ENCODE measurements at places on chromosomes 2 and 18. TPM values are rescaled to one million over a fixed set of nuclear protein-coding genes. Genes with fewer than 3 reads are reported as not detected.

The NDC80 gene
- 0.39 TPM for polyA plus RNA-seq

The FABP1 gene
- polyA plus RNA-seq = not detected

The NEU2 gene
- polyA plus RNA-seq = not detected

The CFAP65 gene
- 2.5 TPM for polyA plus RNA-seq

The KLHL14 gene
- not detected for polyA plus RNA-seq

The MALL gene
- polyA plus RNA-seq = not detected

The UPP2 gene
- 0.90 TPM for polyA plus RNA-seq

The C2orf15 gene
- 4.8 TPM for polyA plus RNA-seq

The SERPINB10 gene
- not detected for polyA plus RNA-seq

The TLX2 gene
- not detected for polyA plus RNA-seq

The TRIM54 gene
- not detected for polyA plus RNA-seq

The GAD1 gene
- 427 TPM for polyA plus RNA-seq

The CCDC74B gene
- 0.92 TPM for polyA plus RNA-seq

The NLRC4 gene
- 0.84 TPM for polyA plus RNA-seq

The RAB6C gene
- polyA plus RNA-seq = not detected

The KRTCAP3 gene
- 12.7 TPM for polyA plus RNA-seq

The CTIF gene
- 6.5 TPM for polyA plus RNA-seq

The UGT1A8 gene
- polyA plus RNA-seq = not detected

The MAPK4 gene
- 4.3 TPM for polyA plus RNA-seq

The PPP1R7 gene
- 79.9 TPM for polyA plus RNA-seq

The UGT1A4 gene
- polyA plus RNA-seq = not detected

The GPR148 gene
- not detected for polyA plus RNA-seq

The TTR gene
- not detected for polyA plus RNA-seq

The EVX2 gene
- not detected for polyA plus RNA-seq

The LAMA3 gene
- polyA plus RNA-seq = not detected

The ANKRD30BL gene
- polyA plus RNA-seq = 0.35 TPM

The MC5R gene
- not detected for polyA plus RNA-seq

The GALNT5 gene
- polyA plus RNA-seq = 0.12 TPM

The EPHA4 gene
- 140 TPM for polyA plus RNA-seq

The IL36A gene
- polyA plus RNA-seq = not detected

The IL37 gene
- not detected for polyA plus RNA-seq

The RAB17 gene
- polyA plus RNA-seq = not detected

The NRP2 gene
- polyA plus RNA-seq = 1.4 TPM

The CHRND gene
- polyA plus RNA-seq = not detected

The PID1 gene
- 2.9 TPM for polyA plus RNA-seq

The CCDC85A gene
- polyA plus RNA-seq = 0.19 TPM

The LINC00305 gene
- polyA plus RNA-seq = not detected

The STAM2 gene
- polyA plus RNA-seq = 16.9 TPM

The ACADL gene
- 0.36 TPM for polyA plus RNA-seq

The FAM237A gene
- 7.1 TPM for polyA plus RNA-seq

The MAP2 gene
- polyA plus RNA-seq = 87.1 TPM

The ITPRIPL1 gene
- 0.22 TPM for polyA plus RNA-seq

The FBXO15 gene
- polyA plus RNA-seq = 25.9 TPM

The VSNL1 gene
- 442 TPM for polyA plus RNA-seq

The KCNK3 gene
- polyA plus RNA-seq = 0.39 TPM

The TRIB2 gene
- 65.4 TPM for polyA plus RNA-seq

The CROCC2 gene
- not detected for polyA plus RNA-seq

The ACMSD gene
- polyA plus RNA-seq = not detected

The ASB18 gene
- not detected for polyA plus RNA-seq

Measured in Purkinje cell (primary cell).